Effector memory CD8-positive, alpha-beta T cell (primary cell): ENCODE measurements at places on chromosomes 16 and 17.

DNA sequence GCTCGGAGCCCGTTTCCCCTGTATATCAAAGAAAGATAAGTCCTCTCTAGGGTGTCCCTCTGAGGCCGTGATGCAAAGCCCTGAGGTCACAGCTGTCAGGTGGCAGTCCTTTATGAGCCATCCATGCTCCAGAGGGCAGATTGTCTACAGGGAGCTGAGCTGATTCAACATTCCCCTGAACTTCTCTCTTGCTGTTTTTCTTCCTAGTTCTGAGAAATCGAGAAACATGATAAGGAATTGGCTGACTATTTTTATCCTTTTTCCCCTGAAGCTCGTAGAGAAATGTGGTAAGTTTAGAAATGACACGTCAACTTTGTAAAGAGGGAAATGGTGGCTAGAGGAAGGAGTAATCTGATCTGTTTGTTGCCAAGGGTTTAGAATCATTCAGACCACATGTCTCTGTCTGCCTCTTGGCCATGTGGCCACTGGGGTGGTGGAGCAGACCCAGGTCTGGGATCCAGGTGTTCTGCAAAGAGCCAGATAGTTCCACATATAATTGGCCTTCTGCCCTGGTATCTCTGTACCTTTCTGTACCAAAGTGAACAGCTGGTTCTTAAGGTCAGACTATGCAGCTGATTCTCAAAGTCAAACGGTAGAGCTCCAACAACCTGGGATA is 3.5 kb downstream of the CTNS start:
- no peak for DNase-seq

DNA sequence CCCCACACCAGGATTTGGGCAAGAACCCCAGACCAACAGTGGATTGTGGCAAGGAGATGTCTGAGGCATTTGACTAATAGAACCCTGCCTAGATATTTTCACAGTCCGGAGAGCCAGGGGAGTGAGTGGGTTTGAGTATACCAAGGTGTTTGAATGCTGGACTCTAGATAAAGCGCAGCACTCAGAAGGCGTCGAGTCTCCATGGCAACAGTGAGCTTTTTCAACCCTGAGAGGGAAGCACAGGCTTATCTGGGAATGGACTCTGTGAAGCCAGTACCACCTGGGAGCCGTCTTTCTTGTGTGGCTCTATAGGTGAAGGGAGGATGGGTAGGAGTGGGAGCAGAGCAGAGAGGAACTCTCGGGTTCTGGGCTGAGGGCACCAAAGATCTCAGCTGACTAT is 147.0 kb downstream of the SHISA6 start:
- DNase-seq: no peak

DNA sequence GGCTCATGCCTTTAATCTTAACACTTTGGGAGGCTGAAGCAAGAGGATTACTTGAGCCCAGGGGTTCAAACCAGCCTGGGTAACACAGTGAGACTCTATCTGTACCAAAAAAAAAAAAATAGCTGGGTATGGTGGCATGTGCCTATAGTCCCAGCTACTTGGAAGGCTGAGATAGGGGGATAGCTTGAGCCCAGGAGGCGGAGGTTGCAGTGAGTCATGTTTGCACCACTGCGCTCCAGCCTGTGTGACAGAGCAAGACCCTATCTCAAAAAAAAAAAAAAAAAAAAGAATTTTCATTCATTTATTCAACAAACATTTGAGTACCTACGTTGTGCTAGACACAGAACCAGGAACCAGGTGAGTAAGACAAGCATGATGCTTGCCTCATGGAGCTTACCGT is 73.6 kb upstream of the MRTFB start:
- DNase-seq: no peak

DNA sequence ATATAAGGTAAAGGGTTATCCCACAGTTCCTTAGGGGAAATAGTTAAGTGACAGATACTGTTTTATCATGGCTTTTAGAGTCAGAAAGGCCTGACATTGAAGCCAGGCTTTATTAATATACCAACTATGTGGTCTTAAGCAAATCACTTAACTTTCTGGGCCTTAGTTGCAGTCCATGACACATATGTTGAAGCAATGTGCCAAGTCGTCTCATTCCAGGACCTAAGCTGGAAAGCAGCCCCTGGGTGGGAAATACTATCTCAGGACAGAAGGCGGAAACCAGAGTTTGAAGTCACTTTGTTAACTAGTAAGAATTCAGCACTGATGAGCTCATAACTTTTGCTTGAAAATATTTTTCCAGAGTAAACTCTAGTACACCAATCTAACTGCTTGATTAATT is 80.0 kb downstream of the USP32 start:
- no peak for DNase-seq

- DNase-seq: no peak
Observed at GRCh38 chr16:309476-309875, 26.5 kb downstream of the PDIA2 start.

DNA sequence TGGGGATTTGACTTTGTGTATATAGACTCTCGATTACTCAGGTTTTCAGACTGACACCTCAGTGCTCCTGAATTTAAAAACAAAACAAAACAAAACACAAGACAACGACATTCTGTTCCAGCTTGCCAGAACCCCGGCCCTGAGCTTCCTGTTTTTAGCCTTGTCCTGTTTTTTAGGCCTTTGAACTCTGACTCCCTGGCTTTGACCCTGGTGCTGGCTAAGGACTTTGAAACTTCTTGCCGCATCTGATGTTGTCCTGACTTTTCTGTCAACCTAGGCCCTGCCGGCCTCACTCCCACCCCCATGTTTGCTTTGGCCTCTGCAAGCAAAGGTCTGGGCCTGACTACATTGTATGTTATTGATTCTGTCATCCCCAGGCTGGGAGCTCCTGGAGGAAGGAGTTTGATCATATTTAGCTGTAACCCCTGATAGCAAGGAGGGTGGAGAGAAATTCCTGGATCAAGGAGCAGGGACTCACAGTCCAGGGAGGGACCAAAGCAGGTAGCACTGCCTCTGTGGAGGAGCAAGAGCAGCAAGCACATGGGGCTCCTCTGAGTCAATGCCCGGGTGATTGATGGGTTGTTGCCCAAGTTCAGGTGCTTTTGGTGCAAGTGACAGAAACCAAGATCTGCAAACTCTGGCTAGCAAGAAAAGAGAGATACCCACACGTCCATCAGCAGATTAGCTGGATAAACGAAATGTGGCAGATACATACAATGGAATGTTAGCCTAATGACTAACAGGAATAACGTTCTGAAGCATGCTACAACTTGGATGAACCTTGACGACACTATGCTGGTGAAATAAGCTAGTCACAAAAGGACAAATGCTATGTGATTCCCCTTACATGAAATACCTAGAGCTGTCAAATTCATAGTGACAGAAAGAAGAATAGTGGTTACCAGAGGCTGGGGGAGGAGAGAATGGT is 7.7 kb downstream of the CCL16 start:
- no peak for DNase-seq

DNA sequence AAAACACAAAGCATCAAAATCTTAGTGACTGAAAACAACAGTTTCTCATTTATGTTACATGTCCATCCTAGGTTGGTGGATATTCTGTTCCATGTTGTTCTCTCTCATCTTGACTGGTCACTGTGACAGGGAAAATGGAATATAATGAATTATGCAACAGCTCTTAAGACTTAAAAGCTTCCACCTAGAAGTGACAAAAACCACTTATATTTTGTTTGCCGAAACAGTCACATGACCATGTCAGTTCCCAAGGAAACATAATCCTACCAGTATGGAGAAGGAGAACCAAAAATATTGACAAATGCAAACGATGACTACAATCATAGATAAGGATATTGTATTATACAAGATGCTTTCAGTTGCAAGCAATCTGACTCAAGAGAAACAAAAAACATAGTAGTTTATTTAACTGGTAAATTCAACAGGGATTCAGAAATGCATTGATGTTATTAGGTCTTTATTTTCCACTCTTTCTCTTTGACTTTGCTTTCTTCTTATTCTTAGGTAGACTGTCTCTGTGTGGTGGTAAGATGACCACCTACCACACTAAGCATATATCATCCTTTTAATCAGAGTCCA is 103.8 kb downstream of the SSH2 start:
- no peak for DNase-seq

GRCh38 chr17:17691468-17692263 is 10.4 kb downstream of the RAI1 start:
- no peak for DNase-seq

- DNase-seq: no peak
Observed at GRCh38 chr16:84407588-84408313, 39.4 kb downstream of the ATP2C2 start.

DNA sequence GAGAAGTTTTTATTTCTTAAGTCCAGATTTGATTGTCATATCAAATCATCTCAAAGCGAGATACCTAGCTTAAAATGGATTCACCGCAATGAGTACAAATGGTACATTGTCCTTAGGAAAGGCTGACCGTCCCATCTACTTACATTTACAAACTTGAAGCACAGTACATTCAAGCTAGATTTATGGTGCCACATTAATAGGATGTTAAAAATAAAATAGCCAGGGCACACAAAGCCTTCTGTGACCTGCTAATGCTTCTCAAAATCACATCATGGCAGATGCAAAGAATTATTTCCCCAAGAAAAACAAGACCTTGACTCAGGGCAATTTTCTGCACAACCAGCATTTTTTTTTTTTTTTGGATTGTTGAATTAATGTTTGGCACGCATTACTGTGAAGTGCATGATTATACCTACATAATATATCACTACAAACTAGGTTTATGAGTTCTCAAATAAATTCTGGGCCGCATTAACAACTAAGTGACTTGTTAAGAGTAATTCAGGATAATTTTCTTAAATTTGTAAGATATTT is 25.3 kb downstream of the CACNG1 start:
- no peak for DNase-seq

DNA sequence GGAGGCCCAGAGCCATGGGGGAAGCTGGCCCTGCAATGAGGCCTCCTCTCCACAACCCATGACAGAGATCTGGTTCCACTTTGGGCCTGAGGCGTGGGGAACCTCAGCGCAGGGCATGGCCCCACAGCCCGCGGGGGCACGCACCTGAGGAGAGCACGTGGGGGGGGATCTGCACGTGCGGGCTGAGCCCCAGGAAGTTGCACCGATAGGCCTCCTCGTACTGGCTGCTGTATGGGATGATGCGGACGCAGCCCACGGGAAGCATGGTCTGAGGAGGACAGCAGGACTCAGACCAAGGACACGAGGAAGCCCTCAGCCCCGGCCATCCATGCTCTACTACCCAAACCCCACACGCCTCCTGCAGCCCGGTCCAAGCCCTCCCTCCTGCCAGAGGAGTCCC is 10.1 kb upstream of the PLD6 start:
- DNase-seq: no peak

DNA sequence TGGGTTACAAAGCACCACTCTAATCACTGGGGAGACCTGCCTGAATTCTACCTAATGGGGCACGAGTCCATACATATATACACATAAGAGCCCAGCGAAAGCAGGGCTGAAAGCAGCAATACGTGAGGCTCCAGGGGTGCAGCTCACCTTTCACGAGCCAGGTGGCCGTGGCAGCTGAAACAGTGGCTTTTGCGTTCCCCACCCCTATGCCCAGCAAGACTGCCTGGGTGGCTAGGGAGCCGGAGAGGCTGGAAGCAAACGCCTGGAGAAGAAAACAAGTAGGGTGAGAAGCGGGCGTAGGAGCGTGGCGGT is 618 bp downstream of the RUSF1 start:
- DNase-seq: no peak

DNA sequence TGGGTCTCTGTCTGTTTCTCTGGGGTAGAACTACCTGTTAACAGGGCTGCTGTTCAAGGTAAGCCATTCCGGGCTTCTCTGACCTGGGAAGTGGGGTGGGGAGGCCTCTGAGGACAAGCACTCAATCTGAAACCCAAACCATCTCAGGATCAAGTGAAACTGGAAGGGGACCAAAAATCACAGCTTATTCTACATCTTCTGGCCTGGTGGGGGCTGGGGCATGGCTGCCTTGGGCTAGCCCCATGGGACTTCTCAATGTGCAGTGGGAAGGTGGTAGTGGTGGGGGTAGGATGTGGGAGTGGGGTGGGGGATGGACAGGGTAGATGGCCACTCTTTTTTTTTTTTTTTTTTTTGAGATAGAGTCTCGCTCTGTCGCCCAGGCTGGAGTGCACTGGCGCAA is 5.5 kb downstream of the FLOT2 start:
- no peak for DNase-seq

GRCh38 chr17:27199948-27200347 is 94.0 kb upstream of the WSB1 start:
- no peak for DNase-seq

GRCh38 chr17:80712606-80713005 is 168.0 kb downstream of the RPTOR start:
- no peak for DNase-seq

DNA sequence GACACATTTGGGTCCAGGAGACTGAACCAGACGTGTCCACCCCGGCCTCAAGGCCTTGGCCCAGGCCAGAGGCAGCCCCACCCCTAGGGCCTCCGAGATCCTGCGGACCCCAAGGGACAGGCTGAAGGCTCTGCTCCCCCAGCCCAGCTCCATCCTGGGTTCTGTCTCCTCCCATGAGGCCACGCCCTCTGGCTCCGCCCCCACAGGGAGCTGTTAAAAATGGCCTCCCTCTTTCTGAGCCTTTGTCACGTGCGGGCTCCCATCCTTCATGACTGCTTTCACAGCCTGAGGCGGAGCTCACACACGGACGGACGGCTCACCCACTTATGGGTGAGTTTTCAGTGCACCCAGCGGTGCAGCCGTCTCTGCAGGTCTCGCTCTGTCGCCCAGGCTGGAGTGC is 6.5 kb upstream of the CACNA1H start:
- DNase-seq: no peak

DNA sequence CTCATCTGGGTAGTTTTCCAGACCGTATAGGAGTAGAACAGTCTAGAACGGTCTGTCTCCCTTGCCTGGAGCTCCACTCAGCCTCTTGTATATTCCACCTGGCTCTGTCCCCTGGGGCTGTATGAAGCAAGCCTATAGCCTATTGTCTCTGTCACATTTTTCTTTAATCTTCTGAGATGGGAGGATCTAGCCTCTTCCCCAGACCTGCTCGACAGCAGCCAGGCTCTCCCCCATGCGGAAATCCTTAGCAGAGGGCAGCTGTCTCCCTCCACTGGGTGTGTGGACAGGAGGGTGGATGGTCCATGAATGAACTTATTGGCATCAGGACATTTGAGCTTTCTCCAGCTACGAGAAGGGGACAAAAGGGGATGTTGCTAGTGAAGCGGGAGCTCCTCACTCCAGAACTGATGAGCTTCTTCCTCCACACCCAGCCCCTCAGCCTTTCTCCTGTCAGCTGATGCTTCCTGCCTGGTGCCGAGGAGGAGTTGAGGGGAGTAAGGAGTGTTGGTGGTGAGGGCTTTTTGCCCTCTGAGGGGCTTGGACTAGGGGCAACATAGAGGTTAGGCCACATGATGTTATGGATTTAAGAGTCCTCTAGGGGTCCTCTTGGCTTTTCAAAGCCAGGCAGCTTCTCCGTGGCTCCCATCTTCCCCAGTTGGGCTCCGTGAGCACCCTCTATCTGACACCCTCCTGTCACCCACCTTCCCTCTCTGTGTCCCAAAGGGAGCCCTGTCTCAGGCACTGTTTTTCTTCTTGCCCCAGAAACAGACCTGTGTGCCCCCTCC is 28.0 kb downstream of the ARHGAP23 start:
- no peak for DNase-seq
